Suprapubic skin (tissue), 4 donors: ENCODE measurements at places on chromosomes 3 and 15. TPM values are rescaled to one million over a fixed set of nuclear protein-coding genes. Genes with fewer than 3 reads are reported as not detected.

- peaks cover 65% of the 10 kb centered on the region for H3K4me1 ChIP-seq
- H3K27me3 ChIP-seq = no peaks in the 10 kb centered on the region
- H3K4me3 ChIP-seq = no peak overlapping the region
- H3K27ac ChIP-seq = no peak overlapping the region
These were observed 8.4 kb downstream of the TMOD3 start for GRCh38 chr15:51837792-51838251.

DNA sequence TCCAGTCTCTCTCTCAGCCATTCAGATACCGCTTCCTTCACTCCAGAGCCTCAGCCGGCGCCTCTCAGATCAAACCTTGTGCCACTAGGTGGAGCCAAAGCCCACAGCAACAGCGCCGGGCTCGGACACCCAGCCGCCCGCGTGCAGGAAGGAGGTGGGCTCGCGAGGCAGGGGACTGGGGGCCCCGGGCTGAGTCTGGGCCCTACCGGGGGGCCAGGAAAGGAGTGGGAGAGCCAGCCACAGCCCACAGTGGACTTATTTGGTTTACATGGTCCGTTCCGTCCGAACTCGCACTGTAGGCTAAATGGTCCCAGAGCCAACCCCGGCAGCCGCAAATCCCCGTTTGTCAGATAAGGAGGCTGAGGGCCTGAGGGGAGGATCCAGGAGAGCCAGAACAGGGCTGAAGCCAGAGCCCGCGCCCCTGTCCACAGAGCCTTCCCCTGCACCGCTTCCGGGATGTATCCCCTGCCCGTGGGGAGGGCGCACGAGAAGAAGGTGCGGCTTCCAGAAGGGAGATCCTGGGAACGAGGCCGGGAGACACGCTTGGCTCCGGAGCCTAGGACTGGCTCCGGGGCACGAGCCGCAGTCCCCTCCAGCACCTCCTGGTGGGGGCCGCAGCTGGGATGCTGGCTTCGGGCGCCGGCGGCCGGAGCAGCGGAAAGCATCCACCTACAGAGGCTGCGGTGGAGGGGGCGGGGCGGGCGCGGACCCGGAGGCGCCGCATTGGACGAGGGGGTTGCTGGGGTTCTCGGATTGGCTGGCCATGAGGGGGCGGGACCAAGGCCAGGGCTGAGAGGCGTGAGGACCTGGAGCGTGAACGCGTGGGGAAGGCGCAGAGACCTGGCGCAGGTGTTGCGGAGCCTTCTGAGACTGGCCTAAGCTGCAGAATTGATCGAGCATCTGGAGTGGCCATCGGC lies 6.5 kb upstream of the CYP11A1 start:
- peak overlapping the region; percentile 72 for H3K4me3 ChIP-seq
- peaks cover 19% of the 10 kb centered on the region for H3K4me1 ChIP-seq
- no peaks in the 10 kb centered on the region for H3K36me3 ChIP-seq
- peak; percentile 96 for DNase-seq
- no peaks in the 10 kb centered on the region for H3K27me3 ChIP-seq
- H3K27ac ChIP-seq = no peak overlapping the region

DNA sequence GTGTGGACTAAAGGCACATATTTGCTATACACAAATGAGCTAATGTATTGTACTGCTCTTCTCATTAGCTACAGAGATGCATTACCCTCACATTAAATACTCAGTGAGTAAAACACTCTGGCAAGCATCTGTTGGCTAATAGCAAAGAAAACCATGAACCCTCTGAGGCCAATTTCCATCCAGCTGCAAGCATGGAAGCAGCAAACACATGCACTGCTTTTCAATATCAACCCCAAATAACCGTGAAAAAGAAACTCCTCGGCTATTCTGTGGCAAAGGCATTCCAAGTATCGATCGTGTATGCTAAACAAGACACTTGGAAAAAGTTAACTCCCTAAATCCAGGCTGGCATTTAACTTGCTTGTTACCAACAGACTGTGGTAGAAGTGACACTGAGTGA lies 67.0 kb downstream of the PEAK1 start:
- peaks cover 5% of the 10 kb centered on the region for H3K4me1 ChIP-seq
- no peak overlapping the region for H3K4me3 ChIP-seq
- no peaks in the 10 kb centered on the region for H3K27me3 ChIP-seq
- no peaks in the 10 kb centered on the region for H3K36me3 ChIP-seq

BCL2A1 gene
- total RNA-seq = 1.1 TPM

TMEM207 gene
- not detected for total RNA-seq

DNA sequence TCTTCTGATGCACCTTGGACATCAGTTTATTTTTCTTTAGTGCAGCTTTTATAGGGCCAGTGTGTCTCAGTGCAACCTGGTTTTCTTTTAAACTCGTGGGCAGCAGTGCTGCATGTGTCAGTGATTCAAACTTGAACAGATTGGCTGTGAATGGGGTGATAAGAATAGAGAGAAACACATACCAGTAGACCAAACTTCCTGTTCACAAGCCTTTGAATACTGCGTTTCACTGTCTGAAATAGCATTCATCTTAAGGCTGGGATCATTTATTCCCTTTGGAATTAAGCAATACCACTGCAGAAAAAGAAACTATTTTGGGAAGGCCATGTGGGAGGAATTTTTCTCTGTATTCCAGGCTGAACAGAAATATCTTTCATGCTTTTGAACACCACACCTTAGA lies 51.7 kb downstream of the PHLDB2 start:
- DNase-seq = no peak
- H3K27me3 ChIP-seq = no peaks in the 10 kb centered on the region
- no peak overlapping the region for H3K27ac ChIP-seq
- H3K4me3 ChIP-seq = no peak overlapping the region
- H3K4me1 ChIP-seq = peaks cover 17% of the 10 kb centered on the region
- H3K36me3 ChIP-seq = peaks cover 8% of the 10 kb centered on the region

GRCh38 chr3:195194559-195195206 lies 76.3 kb downstream of the XXYLT1 start:
- H3K36me3 ChIP-seq = no peaks in the 10 kb centered on the region
- H3K4me3 ChIP-seq = no peak overlapping the region
- DNase-seq = no peak
- no peaks in the 10 kb centered on the region for H3K27me3 ChIP-seq
- no peak overlapping the region for H3K27ac ChIP-seq

- no peak overlapping the region for H3K27ac ChIP-seq
- peaks cover 15% of the 10 kb centered on the region for H3K36me3 ChIP-seq
These were observed 80.2 kb downstream of the MEF2A start for GRCh38 chr15:99645951-99646350.

- no peak overlapping the region for H3K27ac ChIP-seq
- H3K4me1 ChIP-seq = no peaks in the 10 kb centered on the region
- no peak for DNase-seq
- no peaks in the 10 kb centered on the region for H3K36me3 ChIP-seq
- H3K27me3 ChIP-seq = no peaks in the 10 kb centered on the region
These were observed 26.0 kb upstream of the BOC start for GRCh38 chr3:113185194-113185835.

GRCh38 chr3:72590732-72591221 lies 257.5 kb downstream of the SHQ1 start:
- peaks cover 18% of the 10 kb centered on the region for H3K4me1 ChIP-seq
- no peaks in the 10 kb centered on the region for H3K27me3 ChIP-seq
- no peaks in the 10 kb centered on the region for H3K36me3 ChIP-seq

SKOR1 gene
- total RNA-seq = 1.1 TPM

NCKIPSD gene
- total RNA-seq = 34.8 TPM

POMGNT2 gene
- total RNA-seq = 29.9 TPM

- no peak for DNase-seq
- H3K4me3 ChIP-seq = peak overlapping the region; percentile 31
- peak overlapping the region; percentile 82 for H3K27ac ChIP-seq
- H3K36me3 ChIP-seq = peaks cover 19% of the 10 kb centered on the region
- H3K4me1 ChIP-seq = peaks cover 54% of the 10 kb centered on the region
These were observed 3.1 kb downstream of the MST1R start for GRCh38 chr3:49900491-49901153.

GRCh38 chr3:130941793-130942192 lies 47.9 kb downstream of the ATP2C1 start:
- H3K27ac ChIP-seq = no peak overlapping the region
- H3K27me3 ChIP-seq = no peaks in the 10 kb centered on the region
- DNase-seq = no peak
- peaks cover 59% of the 10 kb centered on the region for H3K36me3 ChIP-seq

CYP8B1 gene
- not detected for total RNA-seq

GRCh38 chr3:89079944-89080343 lies 27.5 kb upstream of the EPHA3 start:
- no peak for DNase-seq
- no peak overlapping the region for H3K27ac ChIP-seq
- H3K36me3 ChIP-seq = no peaks in the 10 kb centered on the region
- no peak overlapping the region for H3K4me3 ChIP-seq

GRCh38 chr3:134824791-134825190 lies 29.7 kb downstream of the EPHB1 start:
- no peak overlapping the region for H3K4me3 ChIP-seq
- no peak for DNase-seq
- no peaks in the 10 kb centered on the region for H3K27me3 ChIP-seq

DNA sequence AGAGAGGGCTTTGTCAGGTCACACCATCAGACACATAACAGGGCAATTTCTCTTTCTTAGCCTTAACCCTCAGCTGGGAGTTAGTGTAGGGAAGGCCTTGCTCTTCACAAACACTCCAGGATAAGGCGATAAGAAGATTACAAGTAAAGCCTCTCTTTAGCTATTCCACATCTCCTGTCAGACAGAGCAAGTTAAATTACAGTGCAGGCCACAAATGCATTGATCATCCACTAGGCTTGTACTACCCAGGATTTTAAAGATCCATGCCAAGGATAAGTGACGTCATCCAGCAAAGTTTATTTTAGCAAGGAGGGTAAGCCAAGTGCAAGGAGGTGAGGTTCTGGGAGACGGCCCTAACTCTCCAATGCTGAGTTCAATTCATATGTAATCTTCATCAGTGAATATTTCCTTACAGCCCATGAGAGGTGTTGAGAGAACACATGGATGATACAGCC lies 890.6 kb upstream of the NR2F2 start:
- no peak overlapping the region for H3K4me3 ChIP-seq
- DNase-seq = no peak
- no peaks in the 10 kb centered on the region for H3K36me3 ChIP-seq
- H3K27ac ChIP-seq = no peak overlapping the region
